Hindlimb muscle (tissue), 1 donor: ENCODE measurements at places on chromosomes 3 and 15.

DNA sequence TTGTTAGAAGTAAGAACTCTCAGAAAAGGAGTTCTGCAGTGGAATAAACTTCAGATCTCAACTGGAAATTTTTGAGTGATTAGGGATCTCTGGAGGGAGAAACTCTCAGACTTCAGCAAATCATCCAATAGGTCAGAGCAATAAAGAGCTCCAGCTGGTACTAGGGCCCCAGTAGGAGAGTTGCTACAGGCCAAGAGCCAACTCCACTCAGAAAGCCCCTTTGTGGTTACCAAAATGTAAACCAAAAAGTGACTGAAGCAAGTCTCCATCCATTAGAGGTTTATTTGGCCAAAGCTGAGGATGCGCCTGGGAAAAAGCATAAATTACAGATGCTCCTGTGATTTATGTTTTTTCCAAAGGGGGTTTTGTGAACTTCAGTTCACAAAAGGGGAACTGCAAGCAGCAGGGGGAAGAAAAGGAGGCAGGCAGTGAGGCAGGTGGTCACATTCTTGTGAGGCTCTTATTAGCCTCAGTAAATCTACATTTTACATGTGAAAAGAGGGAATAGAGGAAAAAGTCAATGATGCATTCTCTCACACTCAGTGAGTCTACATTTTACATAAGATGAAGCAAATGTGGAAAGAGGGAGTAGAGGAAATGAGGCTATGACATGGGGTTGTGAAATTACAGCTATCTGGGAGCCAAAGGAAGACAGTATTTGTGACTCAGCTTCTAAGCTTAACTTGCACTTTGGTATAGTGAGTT, 92.4 kb upstream of the DAZL start:
- DNase-seq = no peak

DNA sequence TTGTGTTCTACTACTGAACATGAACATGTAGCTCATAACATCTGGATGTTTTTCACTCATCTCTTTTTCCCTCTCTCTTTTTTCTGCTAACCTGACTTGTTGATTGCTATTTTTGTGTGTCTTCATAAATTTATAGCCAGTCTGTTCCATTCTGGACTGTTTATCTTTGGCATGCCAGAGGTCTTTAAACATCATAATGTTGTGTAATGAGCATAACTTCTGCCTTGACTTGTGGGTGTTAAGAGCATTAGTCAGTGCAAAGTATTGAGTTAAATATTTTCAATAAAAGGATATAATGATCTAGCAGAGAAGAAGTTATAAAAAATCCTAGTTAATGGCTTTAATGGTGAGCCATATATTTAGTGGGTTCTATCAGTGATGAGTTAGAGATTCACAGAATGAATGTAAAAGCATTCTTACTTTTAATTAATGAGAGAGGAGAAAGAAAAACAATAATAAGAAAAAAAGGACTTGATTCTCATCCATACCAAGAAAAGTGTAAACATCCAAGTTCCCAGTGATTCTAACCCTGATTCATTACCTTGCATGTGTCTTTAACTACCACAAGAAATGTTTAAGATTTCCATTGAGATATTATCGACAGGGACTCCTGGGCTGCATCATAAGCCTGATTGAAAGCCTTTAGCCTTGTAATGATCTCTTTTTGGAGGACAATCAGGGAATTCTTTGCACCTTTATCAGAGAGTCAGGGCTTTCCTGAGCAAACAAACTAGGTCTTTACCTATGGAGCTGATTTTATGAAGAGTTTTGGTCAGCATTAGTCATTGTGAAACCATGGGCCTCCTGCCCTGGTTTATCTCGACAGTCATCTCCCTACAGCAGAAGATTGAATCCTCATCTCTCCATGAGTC, 22.9 kb downstream of the MITF start:
- no peak for DNase-seq

- DNase-seq = no peak
These were observed 375.4 kb upstream of the PROK2 start for GRCh38 chr3:72160351-72160750.

DNA sequence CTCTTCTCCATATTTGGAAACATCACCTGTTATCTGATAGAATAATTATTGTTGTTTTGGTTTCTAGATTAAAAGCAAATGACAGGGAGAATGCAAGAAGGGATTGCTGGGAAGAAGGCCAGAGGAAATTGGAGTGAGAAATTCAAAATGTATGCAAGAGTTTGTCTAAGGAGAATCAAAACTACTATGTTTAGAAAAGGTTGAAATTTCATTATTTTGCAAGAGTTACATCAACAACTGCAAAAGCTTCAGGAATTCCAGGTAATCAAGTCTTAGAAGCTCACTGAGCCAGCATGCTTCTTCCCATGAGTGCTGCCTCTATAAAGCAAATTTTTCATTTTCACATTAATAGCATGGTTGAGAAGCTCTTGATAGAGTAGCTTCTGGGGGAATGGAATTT, 177.2 kb upstream of the GBE1 start:
- peak; percentile 23 for DNase-seq

GRCh38 chr15:63968700-63969099, 77.6 kb downstream of the DAPK2 start:
- no peak for DNase-seq

GRCh38 chr15:97890307-97890706, 70.2 kb upstream of the ARRDC4 start:
- DNase-seq = no peak

DNA sequence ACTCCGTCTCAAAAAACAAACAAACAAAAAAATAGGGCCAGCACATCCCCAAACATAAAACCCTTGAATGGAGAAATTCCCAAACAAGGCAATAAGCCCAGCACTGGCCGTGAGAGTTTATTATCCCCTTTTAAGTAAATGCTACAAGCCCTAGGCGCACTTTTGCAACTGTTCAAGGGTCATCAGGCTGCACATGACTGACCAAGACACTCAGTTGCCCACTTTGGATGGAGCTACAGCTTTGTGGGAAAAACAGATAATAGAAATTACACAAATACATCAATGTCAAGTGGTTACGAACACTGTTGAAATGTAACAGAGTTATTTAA, 33.7 kb upstream of the ZNF445 start:
- DNase-seq = no peak

DNA sequence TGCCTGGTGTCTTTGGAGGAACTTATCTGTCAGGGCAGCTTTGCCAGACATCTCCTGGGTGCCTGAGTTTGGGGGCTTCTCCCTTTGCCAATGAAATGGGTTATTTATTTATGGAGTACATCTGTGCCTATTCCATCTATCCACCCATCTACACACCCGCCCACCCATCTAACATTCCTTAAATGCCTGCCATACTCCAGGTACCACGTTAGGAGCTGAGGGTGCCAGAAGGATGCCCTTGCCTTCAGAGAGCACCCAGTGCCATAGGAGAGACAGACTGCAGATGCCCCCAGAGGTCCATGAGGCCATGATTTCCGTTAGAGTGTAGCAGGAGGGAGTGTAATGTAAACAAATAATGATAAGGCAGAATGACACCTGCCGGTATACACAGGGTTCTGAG, 21.8 kb upstream of the KIF23 start:
- no peak for DNase-seq

DNA sequence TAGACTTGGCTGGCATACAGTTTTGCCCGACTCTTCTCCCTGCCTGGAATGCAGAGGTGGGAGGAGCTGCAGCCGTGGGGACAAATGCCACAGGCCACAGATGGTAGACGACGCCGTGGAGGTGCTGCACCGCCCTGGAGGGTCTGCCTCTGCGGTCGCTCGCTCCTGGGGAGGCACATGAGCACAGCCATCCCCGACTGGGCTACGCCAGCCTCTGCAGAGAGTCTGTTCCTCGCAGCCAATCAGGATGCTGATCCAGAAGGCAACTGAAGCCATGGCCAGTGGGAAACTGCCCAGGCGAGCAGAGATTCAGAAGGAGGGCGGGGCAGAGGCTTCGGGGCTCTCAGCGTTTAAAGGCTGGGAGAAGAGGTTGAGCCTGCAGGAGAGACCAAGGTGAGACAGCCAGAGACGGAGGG, 11.9 kb upstream of the LRRC15 start:
- DNase-seq = no peak

GRCh38 chr3:134291319-134292254, 40.9 kb upstream of the RYK start:
- DNase-seq = peak; percentile 57

- DNase-seq = no peak
These were observed 16.8 kb downstream of the RBSN start for GRCh38 chr3:15081960-15082664.
